ENCODE measurements at places on chromosomes 2 and 18.

DNA sequence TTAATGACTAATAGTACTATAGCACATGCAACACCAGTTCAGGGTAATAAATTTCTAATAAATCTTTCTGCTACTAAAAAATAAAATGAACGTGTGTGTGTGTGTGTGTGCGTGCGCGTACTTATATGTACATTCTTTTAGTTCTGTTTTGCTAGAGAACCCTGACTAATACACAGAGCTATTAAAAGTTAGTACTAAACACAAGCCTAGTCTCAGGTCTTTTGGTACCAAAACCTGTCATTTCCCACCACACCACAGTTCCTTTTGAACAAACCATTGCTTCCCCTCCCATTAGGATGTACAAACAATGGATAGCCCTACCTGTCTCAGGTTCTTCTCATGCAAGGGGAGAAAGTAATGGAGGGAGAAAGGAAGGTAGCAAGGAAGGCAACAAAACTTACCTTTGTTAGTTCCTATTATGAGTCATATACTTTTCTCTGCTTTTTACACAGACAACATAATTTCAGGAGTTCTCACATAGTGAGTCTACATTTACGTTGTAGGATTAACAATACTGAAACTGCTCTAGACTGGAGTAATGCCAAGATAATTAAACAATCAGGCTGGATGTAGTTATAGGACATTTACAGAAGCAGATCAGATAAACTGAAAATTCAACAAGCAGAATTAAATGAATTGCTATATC is 427.2 kb downstream of the KCNJ3 start:
- DNase-seq, result no peak

DNA sequence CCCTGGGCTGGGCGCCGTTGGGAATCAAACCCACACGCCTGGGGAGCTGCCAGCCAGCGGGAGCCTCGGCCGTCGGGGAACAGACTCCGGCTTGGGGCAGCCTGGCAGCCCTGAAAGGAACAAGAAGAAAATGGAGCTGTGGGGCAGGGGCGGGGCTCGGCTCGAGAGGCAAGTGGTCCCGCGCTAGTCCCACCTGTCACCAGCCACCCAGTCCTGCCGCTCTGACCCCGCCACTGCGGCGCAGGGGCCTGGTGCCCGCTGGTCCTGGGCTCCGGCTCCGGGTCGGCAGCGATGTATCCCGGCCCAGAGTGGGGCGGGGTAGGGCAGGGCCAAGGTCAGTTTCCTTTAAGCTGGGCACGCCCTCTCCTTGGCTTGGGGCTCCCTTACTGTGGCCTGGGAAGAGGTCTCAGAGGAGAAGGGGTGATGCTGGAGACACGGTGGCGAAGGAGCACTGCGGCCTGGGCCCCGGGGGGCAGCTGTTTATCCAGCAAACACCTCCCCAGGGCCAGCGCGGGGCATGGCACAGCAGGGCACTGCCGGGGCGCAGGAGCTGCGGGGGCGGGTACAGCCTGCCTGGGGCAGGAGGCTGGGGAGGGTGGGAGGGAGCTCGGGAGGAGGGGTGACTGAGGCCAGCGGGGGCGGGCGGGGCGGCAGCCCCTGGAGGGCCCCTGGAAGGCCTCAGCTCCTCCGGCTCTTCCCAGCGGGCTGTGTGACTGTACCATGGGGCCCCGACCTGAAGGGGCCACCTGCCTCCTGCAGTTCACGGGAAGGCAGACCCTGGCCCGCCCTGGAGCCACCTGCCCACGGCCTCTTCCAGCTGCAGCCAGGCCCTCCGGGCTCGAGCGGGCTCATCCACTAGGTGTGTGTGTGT is 15.6 kb downstream of the ODC1 start:
- DNase-seq, result no peak

- DNase-seq, result no peak
Observed at GRCh38 chr2:198326431-198326830, 522.0 kb downstream of the PLCL1 start.

- no peak for DNase-seq
Observed at GRCh38 chr2:155690785-155691184, 641.7 kb downstream of the NR4A2 start.

DNA sequence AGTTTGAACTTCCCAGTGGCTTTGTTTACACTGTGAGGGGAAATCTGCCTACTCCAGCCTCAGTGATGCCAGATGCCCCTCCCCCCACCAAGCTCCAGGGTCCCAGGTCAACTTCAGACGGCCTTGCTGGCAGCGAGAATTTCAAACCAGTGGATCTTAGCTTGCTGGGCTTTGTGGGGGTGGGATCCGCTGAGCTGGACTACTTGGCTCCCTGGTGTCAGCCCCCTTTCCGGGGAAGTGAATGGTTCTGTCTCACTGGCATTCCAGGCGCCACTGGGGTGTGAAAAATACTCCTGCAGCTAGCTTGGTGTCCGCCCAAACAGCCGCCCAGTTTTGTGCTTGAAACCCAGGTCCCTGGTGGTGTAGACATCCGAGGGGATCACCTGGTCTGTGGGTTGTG is 70.0 kb upstream of the NEUROD1 start:
- DNase-seq, result no peak

DNA sequence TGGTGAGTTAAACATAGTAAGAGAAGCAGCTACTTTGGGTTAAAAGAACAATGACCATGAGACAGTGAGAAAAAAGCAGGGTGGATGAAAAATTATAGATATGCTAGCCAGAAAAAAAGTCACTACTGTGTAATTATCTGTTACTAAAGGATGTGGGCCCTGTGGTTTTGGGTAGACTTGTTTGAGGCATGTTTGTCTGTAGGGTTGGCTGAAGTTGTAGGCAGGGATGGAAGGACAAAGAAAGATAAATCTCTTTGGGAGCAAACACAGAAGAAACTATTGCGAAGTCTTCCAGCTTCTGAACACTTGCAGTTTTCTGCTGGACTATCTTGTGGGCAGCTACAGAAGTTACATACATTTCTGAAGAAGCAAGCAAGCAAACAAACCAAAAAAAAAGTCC is 28.2 kb downstream of the RND3 start:
- no peak for DNase-seq

GRCh38 chr2:159139216-159139933 is 147.1 kb downstream of the WDSUB1 start:
- DNase-seq, result no peak

DNA sequence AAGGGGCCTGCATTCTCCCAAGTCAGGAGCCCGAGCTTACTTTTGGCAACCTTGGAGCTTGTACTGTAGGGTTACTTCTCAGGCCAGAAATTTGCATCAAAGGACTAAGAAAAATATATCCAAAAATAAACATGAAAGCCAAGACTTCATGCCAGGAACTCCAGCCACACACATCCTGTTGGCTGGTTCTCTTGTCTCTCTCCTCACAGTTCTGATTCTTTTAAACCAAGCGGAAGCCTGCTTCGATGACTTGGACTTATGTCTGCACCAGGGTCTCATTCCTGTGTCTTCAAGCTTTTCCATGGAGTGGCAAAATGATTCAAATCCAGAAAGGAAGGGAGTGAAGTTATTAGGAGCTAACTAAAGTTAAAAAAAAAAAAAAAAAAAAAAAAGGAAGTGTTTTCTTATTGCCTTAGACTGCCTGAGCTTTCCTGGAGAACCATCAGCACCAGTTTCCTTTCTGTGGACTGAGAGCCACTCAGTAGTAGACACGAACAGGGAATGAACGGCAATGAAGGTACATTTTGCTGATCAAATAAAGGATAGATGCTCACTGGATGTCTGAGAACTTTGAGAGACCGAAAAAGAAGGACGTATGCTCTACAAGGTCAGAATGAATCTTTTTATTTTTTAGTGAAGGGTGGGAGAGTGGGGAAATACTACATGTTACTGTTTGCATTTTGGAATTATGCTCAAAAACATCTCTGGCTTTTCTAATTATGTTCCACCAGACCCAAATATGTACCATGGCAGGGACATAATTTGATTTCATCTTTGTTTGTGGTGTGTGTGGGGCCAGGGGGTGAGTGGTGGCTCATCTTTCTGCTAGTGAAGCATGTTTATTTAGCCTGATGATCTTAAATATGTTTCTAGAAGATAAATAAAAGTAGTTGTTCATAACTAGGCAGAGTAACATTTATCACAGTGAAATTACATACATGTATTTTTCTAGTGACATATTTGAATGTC is 86.0 kb downstream of the RAPGEF4 start:
- DNase-seq, result no peak

DNA sequence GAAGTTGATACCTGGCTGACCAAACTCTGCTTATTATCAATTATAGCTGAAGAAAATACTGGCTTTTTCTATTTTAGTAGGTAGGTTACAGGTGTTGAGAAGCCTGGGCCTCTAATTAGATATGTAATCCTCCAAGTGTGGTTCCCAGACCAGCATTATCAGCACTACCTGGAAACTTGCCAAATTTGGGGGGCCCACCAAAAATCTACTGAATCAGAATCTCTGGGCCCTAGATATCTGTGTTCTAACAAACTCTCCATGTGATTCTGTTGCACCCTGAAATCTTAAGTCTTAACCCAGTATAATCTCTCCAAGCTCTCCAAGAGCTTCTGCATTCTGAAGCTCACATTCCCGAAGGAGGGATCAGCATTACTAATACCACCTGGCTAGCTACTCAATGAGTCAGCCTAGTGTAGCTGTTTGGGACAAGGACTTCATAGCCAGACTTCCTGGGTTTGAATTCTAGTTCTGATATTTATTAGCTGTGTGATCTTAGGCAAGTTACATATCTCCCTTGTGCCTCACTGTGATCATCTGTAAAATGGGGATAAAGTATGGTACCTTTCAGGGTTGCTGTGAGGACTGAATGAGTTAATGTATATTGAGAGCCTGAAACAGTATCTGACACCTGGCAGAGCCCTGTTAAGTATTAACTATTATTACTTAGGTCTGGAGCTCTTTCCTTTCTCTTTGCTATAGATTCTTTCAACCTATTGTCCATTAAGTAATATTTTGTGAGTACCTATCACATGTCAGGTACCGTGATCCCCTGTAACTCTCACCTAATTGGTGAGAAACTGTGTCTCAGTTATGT is 94.1 kb upstream of the CD302 start:
- DNase-seq, result no peak

GRCh38 chr2:121860758-121861227 is 105.3 kb downstream of the TSN start:
- DNase-seq, result no peak

- DNase-seq, result no peak
Observed at GRCh38 chr2:5227062-5227699, 465.0 kb upstream of the SOX11 start.

DNA sequence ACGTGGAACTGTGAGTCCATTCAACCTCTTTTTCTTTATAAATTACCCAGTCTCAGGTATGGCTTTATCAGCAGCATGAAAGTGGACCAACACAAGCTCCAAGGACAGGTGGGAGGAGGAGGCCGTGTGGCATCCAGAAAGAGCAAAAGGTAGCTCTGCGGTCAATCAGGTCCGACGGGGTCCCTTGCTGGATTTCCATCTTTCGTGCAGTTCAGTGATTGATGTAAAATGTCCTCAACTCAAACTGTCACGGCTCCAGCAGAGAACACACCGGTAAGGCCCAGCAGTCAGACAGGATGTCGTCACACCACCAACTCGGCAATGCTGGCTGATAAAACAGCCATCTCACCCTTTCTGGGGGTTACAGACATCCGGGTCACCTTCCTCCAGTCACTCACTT is 123.3 kb downstream of the PXDN start:
- DNase-seq, result no peak

DNA sequence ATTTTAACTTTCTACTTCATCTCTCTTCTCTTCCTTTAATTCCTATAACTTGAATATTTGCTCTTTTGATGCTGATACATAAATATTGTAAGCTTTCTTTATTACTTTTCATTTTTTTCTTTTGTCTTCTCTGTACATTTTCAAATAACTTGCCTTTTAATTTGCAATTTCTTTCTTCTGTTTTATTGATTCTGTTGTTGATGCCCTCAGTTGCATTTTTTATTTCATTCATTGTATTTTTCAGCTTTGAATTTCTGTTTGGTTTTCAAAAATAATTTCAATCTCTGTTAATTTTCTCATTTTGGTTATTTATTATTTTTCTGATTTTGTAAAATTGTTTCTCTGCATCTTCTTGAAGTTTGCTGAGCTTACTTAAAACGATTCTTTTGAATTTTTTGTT is 47.0 kb downstream of the AQP4 start:
- no peak for DNase-seq

DNA sequence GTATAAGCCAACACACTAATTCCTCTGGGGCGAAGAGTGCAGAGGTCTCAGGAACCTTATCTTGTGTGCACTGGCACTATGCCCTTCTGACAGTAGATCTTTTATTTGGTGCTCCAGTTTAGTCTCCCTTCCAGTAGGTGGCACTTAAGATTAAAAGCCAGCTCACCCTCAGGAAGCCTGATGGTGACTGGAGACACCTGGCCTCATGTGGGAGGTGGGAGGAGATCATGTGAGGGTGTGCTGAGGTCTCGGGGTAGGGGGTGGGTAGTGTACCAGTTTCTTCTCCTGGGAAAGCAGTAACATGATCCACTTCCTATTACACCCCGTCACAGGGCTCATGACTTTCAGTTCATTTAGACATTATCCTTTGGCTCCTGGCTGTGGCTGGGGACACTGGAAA is 654.9 kb downstream of the ADCYAP1 start:
- DNase-seq, result no peak

DNA sequence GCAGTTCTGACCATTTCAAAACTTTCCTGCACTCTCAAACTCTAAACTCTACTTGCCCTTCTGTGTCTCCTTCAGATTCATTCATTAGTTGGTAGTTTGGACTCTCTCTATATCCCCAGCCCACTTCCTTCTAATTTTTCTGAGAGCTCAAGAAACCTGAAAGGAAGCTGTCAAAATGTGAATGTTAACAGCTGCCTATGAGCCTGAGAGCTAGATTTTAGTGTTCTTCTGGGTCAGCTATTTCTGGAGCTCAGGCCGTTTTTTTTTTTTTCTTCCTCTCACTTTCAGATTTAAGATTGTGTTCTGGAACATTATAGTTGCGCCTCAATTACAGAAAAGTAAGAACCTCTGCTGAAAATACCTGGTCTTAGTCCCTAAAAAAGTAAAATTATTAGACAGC is 73.1 kb downstream of the RTN4 start:
- DNase-seq, result no peak

GRCh38 chr2:127052057-127052770 is 54.7 kb downstream of the BIN1 start:
- DNase-seq, result no peak

DNA sequence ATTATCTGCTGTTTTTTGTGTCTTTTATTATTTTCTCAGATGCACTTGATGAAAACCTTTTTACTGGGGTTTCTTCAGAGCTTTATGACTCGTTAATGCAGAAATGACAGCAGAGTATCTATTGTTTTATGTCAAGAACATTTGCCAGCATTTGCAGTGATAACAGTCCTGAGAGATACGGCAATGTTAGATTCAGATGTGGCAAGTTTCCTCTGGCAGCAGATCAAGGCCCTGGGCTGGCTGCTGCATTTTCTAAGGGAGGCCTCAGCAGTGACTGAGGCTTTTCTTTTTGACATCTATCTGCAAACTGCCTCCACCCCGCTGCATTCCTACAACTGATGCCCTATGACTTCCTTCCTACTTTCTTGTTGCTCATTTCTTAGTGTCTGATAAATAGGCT is 40.2 kb downstream of the EFEMP1 start:
- no peak for DNase-seq

GRCh38 chr2:62185475-62186155 is 10.3 kb upstream of the B3GNT2 start:
- no peak for DNase-seq

GRCh38 chr2:197141702-197142473 is 168.7 kb downstream of the ANKRD44 start:
- no peak for DNase-seq
